ENCODE measurements at places on chromosomes 2 and 18. TPM values are rescaled to one million over a fixed set of nuclear protein-coding genes. Genes with fewer than 3 reads are reported as not detected.

GRCh38 chr2:99451280-99451679 lies 38.5 kb downstream of the REV1 start:
- H3K27me3 ChIP-seq = no peaks in the 10 kb centered on the region
- peaks cover 4% of the 10 kb centered on the region for H3K36me3 ChIP-seq
- H3K27ac ChIP-seq = no peak overlapping the region
- DNase-seq = no peak
- no peak overlapping the region for H3K4me3 ChIP-seq

DNA sequence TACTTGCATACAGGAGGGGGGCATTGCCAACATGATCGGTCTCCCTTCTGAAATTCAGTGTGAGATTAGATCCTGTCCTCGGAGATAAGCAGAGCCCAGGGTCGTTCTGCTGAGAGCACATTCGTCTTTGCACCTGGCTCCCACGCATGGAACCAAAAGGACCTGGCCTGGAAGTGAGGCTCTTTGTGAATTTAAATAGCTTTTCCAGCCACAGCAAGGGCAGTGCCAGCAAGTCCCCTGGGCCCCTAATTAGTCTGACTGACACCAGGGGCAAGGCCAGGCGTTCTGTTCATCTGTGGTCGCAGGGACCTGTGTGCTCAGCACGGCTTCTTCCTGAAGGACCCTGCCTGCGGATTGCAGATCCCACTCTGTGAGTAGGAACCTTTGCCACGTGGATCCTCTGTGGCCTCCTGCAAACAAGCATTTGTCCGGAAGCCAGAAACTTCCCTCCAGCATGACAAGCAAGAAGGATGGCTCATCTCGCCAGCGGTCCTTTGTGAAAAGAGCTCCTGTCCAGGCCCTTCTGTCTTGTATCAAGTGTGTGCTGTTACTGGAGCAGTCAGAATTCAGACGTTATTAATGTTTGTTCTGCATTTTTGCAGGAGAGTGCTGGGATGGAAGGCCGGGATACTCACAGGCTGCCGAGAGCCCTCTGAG lies 128.7 kb downstream of the TPO start:
- no peaks in the 10 kb centered on the region for H3K4me1 ChIP-seq
- H3K27ac ChIP-seq = no peak overlapping the region
- no peak overlapping the region for H3K4me3 ChIP-seq
- no peaks in the 10 kb centered on the region for H3K36me3 ChIP-seq
- H3K27me3 ChIP-seq = no peaks in the 10 kb centered on the region

DNA sequence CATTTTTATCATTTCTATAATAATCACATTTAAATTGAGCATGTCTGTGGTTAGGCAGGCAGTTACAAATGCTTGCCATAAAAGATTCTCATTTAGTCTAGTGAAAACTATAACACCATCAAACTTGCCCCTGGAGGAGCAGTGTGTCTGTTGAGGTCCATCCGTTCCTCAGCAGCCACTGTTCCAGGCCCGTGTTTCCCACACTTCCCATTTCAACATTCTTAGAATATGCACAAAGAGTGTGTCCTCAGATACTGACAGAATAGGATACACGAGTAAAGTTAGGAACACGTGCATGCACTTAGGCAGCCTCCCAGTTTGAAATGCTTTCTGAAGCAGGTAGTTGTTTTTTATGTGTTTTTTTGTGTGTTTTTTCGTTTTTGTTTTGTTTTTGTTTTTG lies 39.9 kb downstream of the NCK2 start:
- H3K27ac ChIP-seq = no peak overlapping the region
- peaks cover 7% of the 10 kb centered on the region for H3K36me3 ChIP-seq
- no peak overlapping the region for H3K4me3 ChIP-seq
- no peaks in the 10 kb centered on the region for H3K27me3 ChIP-seq

DNA sequence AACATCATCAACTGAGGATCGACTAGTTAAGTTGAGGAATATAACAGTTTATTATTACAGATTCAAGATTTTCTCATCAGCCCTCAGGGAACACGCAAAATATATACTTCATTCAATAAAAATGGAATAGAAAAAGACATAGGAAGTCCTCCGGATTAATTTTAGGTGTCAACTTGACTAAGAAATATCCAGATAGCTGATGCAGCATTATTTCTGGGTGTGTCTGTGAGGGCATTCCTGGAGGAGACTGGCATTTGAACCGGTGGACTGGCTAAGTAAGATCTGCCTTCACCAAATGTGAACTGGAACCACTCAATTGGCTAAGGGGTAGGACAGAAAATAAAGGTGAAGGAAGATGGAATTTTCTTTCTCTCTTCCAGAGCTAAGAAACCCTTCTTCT lies 845.3 kb downstream of the SOCS6 start:
- no peak overlapping the region for H3K4me3 ChIP-seq
- no peaks in the 10 kb centered on the region for H3K36me3 ChIP-seq
- DNase-seq = no peak
- H3K27ac ChIP-seq = no peak overlapping the region
- H3K4me1 ChIP-seq = no peaks in the 10 kb centered on the region

MAL gene
- 25.2 TPM for total RNA-seq

DNA sequence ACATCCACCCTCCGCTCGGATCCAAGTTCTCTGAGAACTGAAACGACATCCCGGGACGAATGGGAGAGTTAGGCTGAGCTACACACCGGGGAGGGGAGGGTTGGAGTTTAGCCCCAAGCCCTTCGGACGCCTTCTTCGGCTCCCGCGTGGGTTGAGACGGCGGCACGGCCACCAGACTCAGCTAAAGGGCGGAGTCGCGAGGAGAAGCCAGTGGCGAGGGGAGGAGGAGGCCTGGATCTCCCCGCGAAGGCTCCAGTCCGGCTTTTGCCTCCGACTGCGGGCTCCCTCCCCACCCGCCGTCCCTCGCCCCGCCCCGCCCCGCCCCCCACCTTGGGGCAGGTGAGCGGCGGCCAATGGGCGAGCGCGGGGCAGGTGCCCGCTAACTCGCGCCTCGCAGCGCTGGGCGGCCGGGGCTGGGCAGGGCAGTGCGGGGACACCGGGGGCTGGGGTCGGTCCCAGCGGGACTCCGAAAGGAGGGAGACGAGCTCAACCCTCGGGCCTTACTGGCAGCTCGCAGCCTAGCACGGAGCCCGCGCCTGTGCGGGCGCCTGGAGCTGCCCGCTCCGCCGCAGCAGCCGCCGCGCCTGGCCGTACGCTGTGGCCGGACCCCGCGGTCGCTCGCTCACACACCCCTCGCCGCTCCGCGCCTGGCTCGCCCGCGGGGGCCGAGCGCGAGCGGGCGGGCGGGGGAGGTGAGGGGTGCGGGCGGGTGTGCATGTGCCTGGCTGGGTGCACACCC lies at the start of gene EMX1:
Gene EMX1, plus strand, starts transcription at position 382 of the 739 bp plus-strand sequence. Its CDS starts 334 bp downstream, at position 716.
- no peaks in the 10 kb centered on the region for H3K36me3 ChIP-seq
- peak within 1 kb of the TSS; percentile 58 for H3K4me3 ChIP-seq
- no peak within 1 kb of the TSS for H3K27ac ChIP-seq

GRCh38 chr2:182941919-182942318 lies 75.5 kb upstream of the FRZB start:
- no peak for DNase-seq
- no peaks in the 10 kb centered on the region for H3K36me3 ChIP-seq
- no peaks in the 10 kb centered on the region for H3K27me3 ChIP-seq
- no peak overlapping the region for H3K27ac ChIP-seq
- H3K4me3 ChIP-seq = no peak overlapping the region

DNA sequence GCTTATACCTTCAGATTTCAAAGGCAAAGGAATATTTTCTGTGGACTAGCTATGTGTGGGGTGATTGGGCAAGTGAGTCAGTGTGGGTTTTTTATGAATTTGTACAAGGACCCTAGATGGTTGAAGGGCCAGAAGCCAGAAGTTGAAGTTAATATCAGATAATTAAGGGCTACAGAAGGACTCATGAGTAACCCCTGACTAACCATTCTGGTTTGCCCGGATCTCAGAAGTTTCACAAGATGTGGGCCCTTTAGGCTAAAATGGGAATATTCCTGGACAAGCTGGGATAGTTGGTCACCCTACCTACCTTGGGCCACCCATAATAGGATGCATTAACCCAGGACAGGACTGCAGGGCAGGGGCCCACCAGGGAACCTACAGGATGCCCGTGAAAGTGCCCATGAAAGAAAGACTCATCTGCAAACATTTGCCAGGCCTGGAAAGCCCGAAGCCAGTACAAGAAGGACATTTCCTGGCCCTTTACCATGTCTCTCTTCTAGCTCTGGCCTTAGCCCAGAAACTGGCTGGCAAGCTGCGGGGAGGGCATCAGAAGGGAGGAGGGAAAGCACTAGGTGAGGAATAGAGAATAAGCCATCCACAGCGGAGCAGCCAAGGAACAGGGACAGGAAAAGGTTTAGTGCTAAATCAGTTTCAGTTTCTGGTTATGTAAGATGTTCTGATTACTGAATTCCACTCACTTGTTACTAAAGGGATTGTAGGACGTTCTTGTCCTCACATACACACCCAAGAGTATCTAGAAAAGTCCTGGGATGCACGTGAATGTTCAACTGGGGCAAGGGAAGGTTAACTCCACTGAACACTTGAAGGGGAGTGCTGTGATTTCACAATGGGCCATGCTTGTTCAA lies 33.6 kb downstream of the GCG start:
- no peak overlapping the region for H3K4me3 ChIP-seq
- no peaks in the 10 kb centered on the region for H3K4me1 ChIP-seq
- no peak overlapping the region for H3K27ac ChIP-seq
- H3K27me3 ChIP-seq = no peaks in the 10 kb centered on the region

GRCh38 chr2:239093952-239094351 lies 246.1 kb downstream of the TWIST2 start:
- H3K27me3 ChIP-seq = no peaks in the 10 kb centered on the region
- no peak overlapping the region for H3K4me3 ChIP-seq
- peaks cover 4% of the 10 kb centered on the region for H3K36me3 ChIP-seq
- H3K4me1 ChIP-seq = no peaks in the 10 kb centered on the region

STARD6 gene
- total RNA-seq = 0.46 TPM

ZNF385B gene
- not detected for total RNA-seq

GRCh38 chr2:86821842-86822241 lies 31.1 kb upstream of the CD8A start:
- no peaks in the 10 kb centered on the region for H3K27me3 ChIP-seq
- no peaks in the 10 kb centered on the region for H3K36me3 ChIP-seq
- no peak for DNase-seq

GRCh38 chr2:45578056-45578843 lies 32.8 kb downstream of the SRBD1 start:
- H3K36me3 ChIP-seq = no peaks in the 10 kb centered on the region
- DNase-seq = peak; percentile 47
- no peak overlapping the region for H3K4me3 ChIP-seq
- no peak overlapping the region for H3K27ac ChIP-seq

NCKAP5 gene
- total RNA-seq = not detected

- no peaks in the 10 kb centered on the region for H3K27me3 ChIP-seq
- H3K27ac ChIP-seq = no peak overlapping the region
- H3K36me3 ChIP-seq = no peaks in the 10 kb centered on the region
Observed at GRCh38 chr2:181106789-181107627, 126.6 kb downstream of the UBE2E3 start.

- H3K27ac ChIP-seq = no peak overlapping the region
- no peaks in the 10 kb centered on the region for H3K27me3 ChIP-seq
- DNase-seq = no peak
- H3K4me1 ChIP-seq = no peaks in the 10 kb centered on the region
- H3K36me3 ChIP-seq = no peaks in the 10 kb centered on the region
Observed at GRCh38 chr2:137939026-137939425, 25.2 kb upstream of the HNMT start.

DNA sequence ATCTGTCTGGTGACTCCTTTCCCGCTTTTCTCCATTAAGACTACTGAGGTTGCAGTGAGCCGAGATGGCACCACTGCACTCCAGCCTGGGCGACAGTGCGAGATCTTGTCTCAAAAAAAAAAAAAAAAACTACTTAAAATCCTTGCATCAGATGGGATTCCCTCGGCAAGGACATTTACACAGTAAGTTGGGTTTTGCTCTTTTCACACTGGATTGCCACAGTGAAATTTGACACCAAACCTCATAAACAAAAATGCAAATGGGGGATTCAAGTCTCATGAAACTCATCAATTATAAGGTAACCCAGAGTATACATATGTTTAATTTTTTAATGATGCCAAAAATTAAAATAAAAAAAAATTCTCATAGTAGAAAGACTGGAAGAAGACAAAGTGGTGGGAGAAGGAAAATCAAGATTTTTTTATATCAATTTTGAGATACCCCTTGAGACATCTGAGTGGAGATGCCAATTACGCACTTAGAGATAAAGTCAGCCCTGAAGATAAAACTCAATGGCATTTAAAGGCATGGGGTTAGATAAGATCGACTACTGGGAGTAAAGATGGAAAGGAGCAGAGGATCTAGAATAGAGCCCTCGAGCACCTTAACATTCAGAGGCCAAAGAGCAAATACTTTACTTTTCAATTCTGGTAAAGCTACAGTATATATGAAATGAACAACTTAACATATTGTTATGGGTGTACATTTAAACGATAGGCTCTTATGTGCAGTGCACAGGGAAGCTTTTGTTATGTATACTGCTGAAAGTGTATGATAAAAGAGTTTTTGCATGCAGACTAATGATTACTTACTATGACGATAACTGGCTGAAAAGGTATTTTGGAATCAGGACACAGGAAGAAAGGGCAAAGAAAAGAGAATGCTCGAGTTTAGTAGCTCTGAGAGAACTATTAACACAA lies 37.6 kb downstream of the CHMP3 start:
- no peaks in the 10 kb centered on the region for H3K4me1 ChIP-seq
- H3K36me3 ChIP-seq = no peaks in the 10 kb centered on the region
- DNase-seq = no peak
- no peaks in the 10 kb centered on the region for H3K27me3 ChIP-seq
- H3K4me3 ChIP-seq = no peak overlapping the region

- peaks cover 5% of the 10 kb centered on the region for H3K4me1 ChIP-seq
- DNase-seq = no peak
- no peak overlapping the region for H3K4me3 ChIP-seq
Observed at GRCh38 chr2:120318626-120319025, 27.3 kb upstream of the INHBB start.

CRYGC gene
- total RNA-seq = not detected

- no peak overlapping the region for H3K27ac ChIP-seq
- H3K4me3 ChIP-seq = no peak overlapping the region
- H3K36me3 ChIP-seq = no peaks in the 10 kb centered on the region
- H3K4me1 ChIP-seq = no peaks in the 10 kb centered on the region
- no peaks in the 10 kb centered on the region for H3K27me3 ChIP-seq
Observed at GRCh38 chr18:75173125-75173432, 35.9 kb downstream of the PTGR3 start.

GRCh38 chr2:20755132-20755800 lies 67.6 kb downstream of the LDAH start:
- H3K27ac ChIP-seq = no peak overlapping the region
- H3K4me3 ChIP-seq = no peak overlapping the region
- no peaks in the 10 kb centered on the region for H3K27me3 ChIP-seq
- H3K36me3 ChIP-seq = no peaks in the 10 kb centered on the region

- no peak overlapping the region for H3K27ac ChIP-seq
- no peak overlapping the region for H3K4me3 ChIP-seq
- no peaks in the 10 kb centered on the region for H3K4me1 ChIP-seq
- no peaks in the 10 kb centered on the region for H3K27me3 ChIP-seq
- no peak for DNase-seq
- H3K36me3 ChIP-seq = no peaks in the 10 kb centered on the region
Observed at GRCh38 chr2:200130762-200131166, 175.4 kb downstream of the MAIP1 start.

GRCh38 chr2:45964906-45965305 lies 313.4 kb downstream of the PRKCE start:
- H3K27ac ChIP-seq = no peak overlapping the region
- H3K36me3 ChIP-seq = no peaks in the 10 kb centered on the region
- no peaks in the 10 kb centered on the region for H3K27me3 ChIP-seq
- peaks cover 10% of the 10 kb centered on the region for H3K4me1 ChIP-seq
- H3K4me3 ChIP-seq = no peak overlapping the region

PRSS56 gene
- not detected for total RNA-seq

Data from CD8-positive, alpha-beta memory T cell (primary cell).